ENCODE measurements at places on chromosomes 1 and 21.

DNA sequence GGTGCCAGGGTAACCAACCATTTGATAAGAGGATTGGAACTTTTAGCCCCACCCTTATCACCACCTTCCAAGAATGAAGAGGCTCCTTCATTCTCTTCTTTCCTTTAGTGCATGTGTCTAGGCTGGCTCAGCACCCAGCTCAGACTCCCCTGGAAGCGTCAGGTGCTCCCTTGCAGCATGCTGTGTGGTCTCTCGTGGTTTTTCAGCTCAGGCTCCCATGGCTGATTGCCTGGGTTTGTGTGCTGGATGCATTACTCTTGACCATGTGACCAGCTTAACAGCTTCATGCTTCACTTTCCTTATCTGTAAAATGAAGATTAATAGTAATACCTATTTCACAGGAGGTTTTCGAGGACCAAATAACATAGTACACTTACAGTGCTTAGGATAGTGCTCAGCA, 198.4 kb downstream of the HHAT start:
- DNase-seq, result no peak

DNA sequence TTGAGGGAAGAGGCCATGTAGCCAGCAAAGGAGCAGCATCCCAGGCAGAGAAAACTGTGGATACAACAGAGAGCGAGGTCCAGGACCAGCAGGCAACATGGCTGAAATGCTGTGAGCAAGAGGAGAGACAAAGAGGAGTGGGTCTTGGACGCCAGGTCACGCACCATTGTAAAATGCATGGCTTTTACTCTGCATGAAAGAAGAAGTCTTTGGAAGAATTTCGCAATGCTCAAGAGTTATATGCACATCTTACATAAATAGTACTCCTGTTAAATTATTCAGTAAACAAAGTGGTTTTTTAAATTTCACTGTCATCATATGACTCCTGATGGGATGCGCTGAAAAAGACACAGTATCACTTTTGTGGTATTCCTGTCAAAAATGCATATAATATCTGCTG, 3.5 kb downstream of the CD244 start:
- DNase-seq, result peak; percentile 71

GRCh38 chr1:109823543-109824348, 60.0 kb upstream of the EPS8L3 start:
- DNase-seq, result peak; percentile 47

DNA sequence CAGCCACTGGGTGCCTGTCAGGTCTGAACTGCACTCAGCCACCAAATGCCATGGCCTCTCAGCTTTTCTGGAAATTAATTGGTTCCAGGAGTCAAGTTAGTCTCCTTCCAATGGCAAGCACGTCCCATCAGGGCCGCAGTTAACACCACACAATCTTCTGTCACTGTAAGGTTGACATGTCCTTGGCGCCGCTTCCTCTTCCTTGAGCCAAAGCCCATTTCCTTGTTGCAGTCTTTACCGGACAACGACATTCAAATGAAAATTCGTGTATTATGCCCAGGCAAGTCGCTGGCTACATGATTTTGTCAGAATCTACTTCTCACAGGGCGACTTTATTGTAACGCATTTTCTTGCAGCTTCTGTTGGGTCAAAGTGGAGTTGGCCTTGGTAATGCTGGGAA, 430.6 kb upstream of the KAZN start:
- no peak for DNase-seq

DNA sequence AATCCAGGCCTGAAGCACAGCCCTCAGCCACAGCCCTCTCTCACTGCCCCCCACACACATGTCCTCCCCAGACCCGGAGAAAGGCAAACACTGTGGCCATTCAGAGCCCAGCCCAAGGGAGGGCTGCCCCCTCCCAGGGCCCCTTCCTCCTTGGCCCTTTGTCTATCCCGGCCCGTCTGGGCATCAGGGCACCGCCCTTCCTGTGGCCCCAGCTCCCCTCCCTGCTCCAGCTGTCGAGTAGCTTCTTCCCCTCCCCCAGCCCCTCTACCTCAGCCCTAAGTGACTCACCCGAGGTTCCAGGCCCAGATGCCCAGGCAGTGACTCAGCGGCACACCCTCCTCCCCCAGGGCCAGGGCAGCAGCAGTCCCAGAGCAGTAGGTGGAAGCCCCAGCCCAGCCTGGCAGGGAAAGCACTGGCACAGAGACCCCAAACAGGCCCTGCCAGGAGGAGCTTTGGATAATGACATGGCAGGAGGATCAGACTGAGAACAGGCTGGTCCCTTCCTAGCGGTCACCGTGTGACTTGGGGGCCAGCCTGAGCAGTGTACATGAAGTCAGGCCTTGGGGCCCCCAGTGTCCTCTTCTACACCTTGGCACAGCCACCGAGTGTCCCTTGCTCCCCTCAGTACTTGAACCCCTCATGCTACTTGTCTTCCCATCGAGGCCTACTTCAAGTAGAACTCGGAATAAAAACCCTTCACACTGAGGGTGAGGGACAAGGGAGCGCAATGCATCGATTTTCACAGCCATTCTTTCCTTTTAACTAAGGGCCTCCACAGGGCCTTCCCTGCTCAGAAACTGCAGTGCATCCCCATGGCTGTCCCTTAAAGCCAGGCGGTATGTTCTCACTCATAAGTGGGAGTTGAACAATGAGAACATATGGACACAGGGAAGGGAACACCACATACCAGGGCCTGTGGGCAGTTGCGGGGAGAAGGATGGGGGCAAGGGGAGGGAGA, 1.0 kb upstream of the S100A2 start:
- DNase-seq, result peak; percentile 98

- DNase-seq, result no peak
Observed at GRCh38 chr1:28718166-28718565, 18.6 kb upstream of the YTHDF2 start.

DNA sequence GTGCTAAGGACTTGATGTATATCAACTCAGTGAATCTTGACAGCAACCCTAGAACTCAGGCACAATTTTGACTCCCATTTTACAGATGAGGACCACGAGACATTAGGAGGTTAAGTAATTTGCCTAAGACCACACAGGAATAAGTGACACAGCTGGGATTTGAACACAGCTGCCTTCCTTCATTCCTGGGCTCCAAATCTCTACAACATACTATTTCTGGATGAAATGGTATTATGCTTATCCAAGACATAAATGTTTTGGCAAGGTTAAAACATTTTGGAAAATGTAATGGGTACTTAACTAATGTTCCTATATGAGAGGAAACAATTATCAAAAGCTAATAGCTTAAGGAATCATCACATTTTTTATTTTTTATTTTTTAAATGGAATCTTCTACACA, 4.8 kb downstream of the CLDN8 start:
- no peak for DNase-seq

- DNase-seq, result peak; percentile 89
Observed at GRCh38 chr1:230105754-230106625, 39.0 kb downstream of the GALNT2 start.

DNA sequence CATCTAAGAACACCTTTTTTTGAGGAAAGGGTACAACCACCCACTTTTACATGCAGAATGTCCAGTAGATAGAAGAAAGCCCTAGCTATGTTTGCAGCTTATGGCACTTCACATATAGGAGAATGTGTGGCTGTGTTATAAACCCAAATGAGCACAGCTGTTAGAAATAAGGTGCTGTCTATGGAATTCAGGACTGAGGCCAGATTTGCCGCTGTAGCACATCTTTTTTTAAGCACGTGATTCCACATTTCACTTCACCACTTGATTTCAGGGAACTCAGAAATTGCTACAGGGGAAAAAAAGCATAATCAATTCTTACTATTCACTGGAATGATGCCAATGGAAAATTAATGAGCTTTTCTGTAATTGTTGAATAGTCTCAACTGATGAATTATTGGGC, 147.2 kb upstream of the ADAMTS5 start:
- no peak for DNase-seq

DNA sequence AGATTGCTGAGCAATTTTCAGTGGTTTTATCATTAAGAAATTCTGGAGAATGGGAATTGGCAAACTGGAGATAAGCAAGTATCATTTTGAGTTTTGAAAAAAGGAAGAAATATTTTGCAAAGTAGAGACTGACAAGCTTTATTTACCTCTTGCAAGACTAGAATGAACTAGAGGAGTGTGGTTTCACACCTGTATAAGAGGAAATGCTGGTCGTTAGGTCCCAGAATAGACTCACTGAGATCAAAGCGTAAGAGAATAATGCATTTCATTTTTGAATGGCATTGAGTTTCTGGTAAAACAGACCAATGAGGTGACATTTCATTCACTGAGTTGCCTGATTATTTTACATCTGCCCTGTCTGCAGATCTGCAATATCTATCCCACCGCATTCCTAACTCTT, 308.1 kb downstream of the ADGRL2 start:
- no peak for DNase-seq

GRCh38 chr1:25900219-25900618, 6.0 kb downstream of the STMN1 start:
- no peak for DNase-seq

DNA sequence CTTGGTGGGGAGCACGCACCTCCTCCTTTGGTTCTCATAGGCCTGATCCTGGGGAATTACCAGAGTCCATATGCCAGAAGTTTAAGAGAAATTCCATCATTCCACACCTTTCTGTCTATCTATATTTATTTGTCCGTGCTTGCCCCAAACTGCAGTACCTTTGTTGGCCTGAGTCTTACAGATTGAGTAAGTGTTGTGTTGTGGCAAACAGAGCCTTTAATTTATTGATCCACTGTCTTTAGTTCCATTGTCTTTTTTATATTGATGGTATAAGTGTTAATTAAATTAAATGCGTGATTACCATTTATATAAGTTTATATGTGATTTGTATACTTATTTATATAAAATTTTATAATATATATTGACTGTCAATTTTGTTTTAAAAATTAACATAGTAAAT, 4.9 kb downstream of the SH3BGR start:
- no peak for DNase-seq

GRCh38 chr1:237983496-237983895, 92.8 kb upstream of the ZP4 start:
- no peak for DNase-seq

- DNase-seq, result no peak
Observed at GRCh38 chr1:1345860-1346500, 3.2 kb downstream of the DVL1 start.

DNA sequence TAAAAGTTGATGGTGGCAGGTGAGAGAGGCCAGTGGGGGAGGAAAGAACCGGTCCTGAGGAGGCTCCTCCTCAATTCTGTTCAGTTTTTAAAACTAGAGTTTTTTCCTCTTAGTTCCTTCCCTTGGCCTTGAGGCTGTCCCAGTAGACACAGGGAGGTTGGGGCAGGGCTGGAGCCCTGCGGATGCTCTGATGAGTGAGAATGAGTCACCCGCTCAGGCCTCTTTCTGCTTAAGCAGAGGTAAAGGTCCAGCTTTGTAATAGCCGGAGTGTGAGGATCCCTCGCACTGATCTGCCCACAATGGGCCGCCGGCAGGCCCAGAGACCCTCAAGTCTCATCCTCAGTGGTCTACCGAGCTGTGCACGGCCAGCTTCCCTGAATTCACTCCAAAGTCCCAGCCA, 49.6 kb upstream of the IRF2BP2 start:
- DNase-seq, result peak; percentile 68

GRCh38 chr1:75722966-75723365, 1.5 kb upstream of the ACADM start:
- DNase-seq, result no peak

- DNase-seq, result peak; percentile 99
Observed at GRCh38 chr1:66393586-66394287, 140.2 kb upstream of the SGIP1 start.

GRCh38 chr1:40981691-40982448, 2.4 kb downstream of the CTPS1 start:
- DNase-seq, result no peak

GRCh38 chr1:54415991-54416390, 9.8 kb upstream of the SSBP3 start:
- DNase-seq, result no peak

- no peak for DNase-seq
Observed at GRCh38 chr1:236209713-236210112, 67.4 kb downstream of the GPR137B start.

DNA sequence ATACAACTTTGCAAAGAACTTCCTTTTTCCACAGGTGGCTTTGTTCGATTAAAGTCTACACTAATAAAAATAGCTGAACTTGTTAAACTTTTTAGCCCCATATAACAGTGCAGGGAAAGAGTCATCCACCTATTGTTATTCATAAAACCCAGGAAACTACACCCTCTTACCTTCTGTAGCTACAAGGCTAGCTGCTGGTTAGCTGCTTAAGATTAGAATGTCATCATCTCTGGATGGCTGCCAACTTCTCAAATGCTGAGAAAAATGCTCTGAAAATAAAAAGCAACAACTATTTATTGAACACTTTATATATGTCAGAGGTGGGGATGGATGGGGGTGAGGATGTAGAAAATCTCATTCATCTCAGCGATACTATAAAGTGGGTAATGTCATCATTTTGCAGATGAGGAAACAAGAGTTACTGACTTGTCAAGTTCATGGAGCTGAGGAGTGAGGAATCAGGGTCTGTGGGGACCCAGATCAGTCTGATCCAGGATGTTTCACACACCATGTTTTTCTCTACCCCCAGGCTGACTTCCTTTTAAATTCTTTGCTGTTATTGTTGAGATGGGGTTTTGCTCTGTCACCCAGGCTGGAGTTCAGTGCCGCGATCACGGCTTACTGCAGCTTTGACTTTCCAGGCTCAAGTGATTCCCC, 17.1 kb downstream of the ATP5PF start:
- no peak for DNase-seq

GRCh38 chr1:230793463-230793745, 46.2 kb downstream of the CAPN9 start:
- DNase-seq, result no peak

DNA sequence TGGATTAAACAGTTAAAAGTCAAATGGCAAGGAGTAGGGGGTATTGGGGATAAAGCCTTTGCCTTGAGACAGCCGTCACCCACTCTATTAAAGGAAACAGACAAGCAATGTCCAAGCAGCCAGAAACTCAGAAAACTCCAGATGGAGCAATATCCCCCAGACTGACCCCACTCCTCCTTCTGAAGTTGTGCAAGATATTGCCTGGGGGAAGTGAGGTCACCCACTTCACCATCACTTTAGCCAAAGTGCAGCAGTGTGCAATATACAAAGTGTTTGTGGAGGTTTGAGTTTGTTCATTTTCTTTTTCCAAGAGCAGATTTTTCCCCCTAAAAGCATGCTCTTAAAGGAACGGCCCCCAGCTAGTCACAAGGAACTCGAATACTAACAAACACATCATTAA, 125.1 kb downstream of the ETS2 start:
- peak; percentile 96 for DNase-seq
